ENCODE measurements at places on chromosomes 2 and 18.

DNA sequence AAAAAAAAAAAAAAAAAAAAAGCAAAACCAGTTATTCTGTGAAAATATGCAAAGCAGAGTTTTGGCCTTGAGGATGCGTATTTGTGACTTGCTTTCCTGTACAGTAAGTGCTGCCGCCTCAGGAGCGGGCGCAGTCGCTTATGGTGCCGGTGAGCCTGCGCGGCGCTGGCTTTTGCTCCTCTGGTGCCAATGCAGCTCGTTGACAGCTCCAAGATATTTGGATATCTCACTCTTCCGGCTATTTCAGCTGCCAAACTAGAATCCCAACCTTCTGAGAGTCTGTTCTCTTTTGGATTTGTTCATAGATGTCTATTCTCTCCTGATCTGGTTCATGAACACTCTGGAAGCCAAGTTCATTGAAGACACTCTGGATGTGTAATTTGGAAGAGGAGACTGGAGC lies 184.1 kb downstream of the AGAP1 start:
- DNase-seq, result no peak

- DNase-seq, result no peak
Measured at GRCh38 chr2:30897539-30897938, 90.3 kb upstream of the CAPN13 start.

- no peak for DNase-seq
Measured at GRCh38 chr2:204880928-204881327, 335.7 kb downstream of the PARD3B start.

GRCh38 chr2:209358992-209359391 lies 64.9 kb upstream of the MAP2 start:
- no peak for DNase-seq

DNA sequence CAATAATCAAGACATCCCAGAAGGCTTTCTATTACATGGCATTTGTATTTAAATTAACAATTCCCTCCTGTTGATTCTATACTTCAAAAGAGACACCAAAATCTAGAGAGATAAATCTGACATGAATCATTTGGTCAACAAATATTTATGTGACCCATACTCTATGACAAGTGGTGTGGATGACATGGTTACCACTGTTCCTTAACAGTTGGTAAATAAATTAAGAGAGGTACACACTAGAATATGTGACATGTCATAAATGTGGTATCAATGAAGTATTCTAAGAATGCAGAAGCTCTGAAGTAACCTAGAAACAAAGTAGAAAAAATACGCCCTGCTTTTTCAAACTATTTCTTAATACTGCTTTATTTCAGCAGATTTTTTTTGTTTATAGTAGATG lies 255.4 kb downstream of the EXOC6B start:
- DNase-seq, result no peak

- DNase-seq, result peak; percentile 26
Measured at GRCh38 chr18:77000527-77000926, 132.1 kb downstream of the MBP start.

- DNase-seq, result no peak
Measured at GRCh38 chr2:88027697-88028389, 11.5 kb upstream of the RNU2-63P start.

DNA sequence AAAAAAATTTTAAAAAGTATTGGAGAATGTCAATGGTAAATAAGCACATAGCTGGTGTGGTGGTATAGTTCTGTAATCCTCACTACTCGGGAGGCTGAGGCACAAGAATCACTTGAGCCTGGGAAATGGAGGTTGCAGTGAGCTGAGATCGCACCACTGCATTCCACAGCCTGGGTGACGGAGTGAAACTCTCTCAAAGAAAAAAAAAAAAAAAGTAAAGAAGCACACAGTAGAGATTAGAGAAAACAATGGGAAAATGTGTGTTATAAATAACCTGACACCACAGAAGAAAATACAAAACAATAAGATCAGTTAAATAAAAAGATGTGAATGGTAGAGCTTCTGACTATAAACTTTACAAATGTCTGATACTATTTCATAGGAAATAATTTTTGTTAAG lies 163.7 kb upstream of the WDSUB1 start:
- no peak for DNase-seq

DNA sequence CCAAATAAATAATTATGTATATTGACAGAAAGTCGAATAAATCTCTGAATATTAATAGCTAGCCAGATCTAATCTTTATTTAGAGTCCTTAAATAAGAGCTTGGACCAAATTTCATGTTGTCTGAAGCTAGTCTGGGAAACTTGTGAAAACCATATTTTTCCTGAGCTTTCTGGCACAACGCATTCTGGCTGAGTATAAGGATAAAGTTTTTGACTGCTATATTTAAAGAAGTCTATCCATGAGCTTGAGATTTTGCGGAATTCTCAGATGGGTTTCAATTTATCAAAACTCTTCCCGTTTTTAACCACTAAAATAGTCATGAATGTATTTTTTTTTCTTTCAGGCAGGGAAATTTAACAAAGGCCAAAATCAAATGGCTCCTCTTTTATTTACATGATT lies 23.8 kb downstream of the FAP start:
- DNase-seq, result no peak

DNA sequence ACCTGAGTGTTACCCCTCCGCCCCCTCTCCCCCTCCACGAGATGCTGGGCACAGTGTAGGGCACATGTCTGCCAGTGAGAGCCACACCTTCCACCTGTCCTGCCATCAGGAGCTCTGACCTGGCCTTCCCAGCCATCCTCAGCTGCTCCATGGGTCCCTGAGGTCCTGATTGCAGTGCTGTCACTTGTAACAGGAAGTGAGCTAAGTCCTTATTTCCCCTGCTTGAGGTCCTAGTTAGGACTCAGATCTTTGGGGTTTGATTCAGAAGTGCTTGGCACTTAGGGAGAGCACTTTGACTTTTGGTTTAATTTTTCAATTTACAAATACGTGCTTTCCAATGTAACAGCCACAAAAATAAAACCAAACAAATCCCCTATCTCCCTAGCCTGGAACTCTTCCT lies 125.5 kb downstream of the WDSUB1 start:
- no peak for DNase-seq

GRCh38 chr2:164069540-164069939 lies 333.7 kb upstream of the FIGN start:
- DNase-seq, result no peak

DNA sequence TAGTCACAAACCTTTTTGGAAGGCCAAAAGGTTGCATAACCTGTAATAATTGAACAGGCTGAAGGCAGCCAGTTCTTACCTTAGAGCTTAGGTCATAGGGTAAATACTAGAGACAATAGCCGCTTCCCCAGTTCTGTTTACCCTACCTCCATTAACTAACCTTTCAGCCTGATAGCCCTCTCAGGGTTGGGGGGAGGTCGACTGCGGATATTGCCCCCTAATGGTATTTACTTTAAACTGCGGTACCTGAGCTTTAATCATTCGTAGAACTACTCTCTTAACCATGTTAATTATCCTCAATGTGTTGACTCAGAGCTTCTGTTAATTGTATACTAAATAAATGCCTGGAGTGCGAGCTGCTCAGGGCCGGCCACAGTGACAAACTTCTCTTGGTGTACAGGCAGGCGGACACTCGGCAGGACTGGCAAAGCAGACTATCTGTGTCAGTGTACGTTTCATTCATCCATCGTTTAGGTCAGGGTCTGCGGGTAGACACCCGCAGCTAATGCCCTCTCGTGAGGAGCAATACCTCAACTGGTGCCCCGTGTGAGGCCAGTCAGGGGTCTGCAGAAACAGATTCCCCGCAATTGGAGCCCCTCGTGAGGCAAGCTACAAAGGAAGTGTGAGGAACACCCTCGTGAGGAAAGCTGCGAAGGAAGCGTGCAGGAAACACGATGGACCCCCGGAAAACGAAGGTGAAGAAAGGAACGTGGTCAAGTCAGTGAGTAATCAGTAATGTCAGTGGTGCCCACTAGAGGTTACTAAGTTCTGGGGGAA lies 115.3 kb upstream of the SCN7A start:
- no peak for DNase-seq

DNA sequence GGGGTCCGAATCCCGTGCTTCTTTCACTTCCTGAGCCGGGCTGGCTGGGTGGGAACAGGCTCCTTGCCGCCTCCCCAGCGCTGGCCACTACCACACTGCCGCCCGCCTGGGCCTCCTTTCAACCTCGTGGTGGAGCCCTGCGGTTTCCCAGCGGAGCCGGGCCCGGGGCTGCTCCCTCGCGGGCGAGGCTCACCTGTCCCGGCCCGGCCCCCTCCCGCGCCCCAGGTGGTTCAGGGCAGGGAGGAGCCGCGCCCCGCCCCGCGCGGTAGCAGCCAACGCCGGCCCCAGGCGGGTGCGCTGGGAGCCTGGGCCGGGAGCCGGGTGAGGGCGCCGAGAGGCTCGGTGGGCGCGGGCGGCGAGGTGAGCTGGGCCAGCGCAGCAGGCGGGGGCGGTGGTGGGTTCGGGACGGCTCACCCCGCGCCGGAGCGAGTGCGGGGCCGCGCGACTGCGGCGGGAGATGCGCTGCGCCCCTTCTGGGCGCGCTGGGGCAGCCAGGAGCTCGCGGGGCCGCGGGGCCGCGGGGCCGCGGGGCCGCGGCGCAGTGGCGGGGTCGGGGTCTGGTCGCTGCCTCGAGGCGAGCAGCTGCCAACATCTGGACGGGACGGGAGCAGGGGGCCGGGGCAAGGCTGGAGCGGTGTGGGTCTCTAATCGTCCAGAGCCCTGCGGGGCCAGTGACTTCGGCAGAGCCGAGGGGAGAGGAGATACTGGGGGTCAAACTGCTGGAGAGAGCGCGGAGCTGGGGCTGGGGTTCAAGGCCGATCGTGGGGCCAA lies at the start of gene LYPD6B:
TSS of gene LYPD6B (plus strand) at position 258 of the 771 bp plus-strand sequence. CDS start 92,250 bp downstream, outside the sequence.
- no peak for DNase-seq

- no peak for DNase-seq
Measured at GRCh38 chr18:3321133-3321812, 59.3 kb downstream of the MYL12B start.

GRCh38 chr2:136219963-136220362 lies 102.0 kb upstream of the CXCR4 start:
- DNase-seq, result no peak

DNA sequence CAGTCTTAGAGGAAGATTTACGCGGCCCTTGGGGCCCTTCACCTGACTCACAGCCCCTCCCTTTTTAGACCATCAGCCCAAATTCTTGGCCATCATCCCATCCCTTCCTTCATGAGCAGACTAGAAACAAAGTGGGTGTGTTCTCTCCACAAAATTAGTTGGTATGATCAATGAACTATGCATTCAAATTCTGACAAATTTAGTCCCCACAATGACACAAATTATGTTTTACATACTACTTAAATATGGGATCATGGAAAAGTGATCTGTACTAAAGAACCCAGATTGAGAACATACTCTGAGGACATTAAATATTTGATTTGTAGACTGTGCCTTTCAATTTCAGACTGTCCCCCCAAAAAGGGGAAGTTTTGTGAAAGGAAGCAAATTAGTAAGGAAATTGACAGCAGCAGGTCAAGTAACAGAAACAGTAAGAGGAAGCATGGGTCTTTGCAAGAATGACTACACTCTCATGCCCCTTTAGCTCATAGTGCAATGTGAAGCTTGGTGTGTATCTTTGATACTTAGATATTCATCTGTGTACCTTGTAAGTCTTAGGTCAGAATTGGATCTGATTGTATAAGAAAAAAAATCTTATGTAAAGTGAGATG lies 2.2 kb upstream of the MAPRE2 start:
- DNase-seq, result no peak

DNA sequence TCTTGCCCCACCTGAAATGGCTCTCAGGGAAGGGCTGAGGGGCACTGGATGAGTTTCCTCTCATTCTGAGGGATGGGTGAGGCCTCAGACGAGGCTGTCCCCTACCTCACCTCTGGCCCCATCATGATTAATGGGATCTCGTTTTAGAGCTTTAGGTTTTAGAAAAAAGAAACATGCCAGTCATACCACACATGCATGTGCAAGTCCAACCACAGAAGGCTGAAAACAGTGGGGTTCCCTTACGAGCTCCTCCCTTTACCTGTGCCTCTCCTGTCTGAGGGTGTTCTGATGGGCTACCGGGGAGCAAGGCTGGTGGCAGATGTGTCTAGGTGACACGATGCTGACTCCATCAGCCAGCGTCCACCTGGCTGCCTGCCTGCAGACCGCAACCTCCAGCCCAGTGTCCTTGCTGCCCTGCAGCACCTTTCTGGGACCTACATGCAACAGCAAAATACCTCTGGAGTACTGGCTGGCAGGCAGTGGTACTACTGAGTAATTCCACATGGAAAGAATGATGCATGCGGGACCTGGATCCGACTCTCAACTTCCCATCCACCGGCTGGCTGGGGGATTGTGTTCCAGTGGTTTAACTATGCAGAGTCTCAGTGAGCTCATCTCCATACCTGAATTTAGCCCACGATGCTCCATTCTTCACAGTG lies 9.1 kb upstream of the LYPD6B start:
- DNase-seq, result no peak

GRCh38 chr18:50832754-50833153 lies 12.9 kb upstream of the MRO start:
- no peak for DNase-seq

- no peak for DNase-seq
Measured at GRCh38 chr2:190023860-190024259, 38.7 kb downstream of the MSTN start.

- no peak for DNase-seq
Measured at GRCh38 chr2:147998203-147998602, 22.3 kb downstream of the ORC4 start.

DNA sequence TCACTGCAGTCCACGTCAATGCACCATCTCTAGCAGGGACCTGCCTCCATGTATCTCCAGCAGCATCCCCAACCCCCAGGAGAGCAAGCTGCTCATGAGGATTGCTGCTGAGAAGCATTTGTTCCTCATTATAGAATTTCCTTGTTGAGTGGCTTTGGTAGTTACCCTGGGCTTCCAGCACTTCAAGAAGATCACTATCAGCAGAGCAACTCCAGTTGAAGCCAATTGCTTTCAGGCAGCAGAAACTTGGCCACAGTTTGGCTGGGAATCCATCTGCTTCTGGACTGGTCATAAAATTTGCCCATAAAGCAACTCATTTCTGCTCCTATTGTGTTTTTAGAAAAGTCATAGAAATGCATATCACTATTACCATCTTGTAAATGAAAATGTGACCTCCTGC lies 17.4 kb downstream of the TRPM8 start:
- DNase-seq, result no peak

DNA sequence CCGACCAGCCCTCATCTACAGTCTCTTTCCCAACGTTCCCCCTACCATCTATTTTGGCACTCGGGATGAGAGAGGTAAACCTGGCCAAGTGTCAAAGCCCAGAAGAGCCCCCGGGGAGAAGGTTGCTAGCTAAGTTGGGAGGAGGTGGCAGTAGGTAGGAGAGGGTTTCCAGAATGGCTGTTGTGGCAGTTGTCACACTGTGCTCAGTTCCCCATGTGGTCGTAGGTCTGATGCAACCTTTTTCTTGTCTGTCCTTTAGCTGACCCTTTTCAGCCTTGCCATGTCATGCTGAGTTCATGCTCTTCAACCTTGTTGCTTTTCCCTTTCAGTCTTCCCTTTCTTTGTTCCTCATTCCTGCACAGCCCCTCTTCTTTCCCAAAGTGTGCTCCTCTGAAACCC lies 34.5 kb downstream of the TTLL4 start:
- no peak for DNase-seq

DNA sequence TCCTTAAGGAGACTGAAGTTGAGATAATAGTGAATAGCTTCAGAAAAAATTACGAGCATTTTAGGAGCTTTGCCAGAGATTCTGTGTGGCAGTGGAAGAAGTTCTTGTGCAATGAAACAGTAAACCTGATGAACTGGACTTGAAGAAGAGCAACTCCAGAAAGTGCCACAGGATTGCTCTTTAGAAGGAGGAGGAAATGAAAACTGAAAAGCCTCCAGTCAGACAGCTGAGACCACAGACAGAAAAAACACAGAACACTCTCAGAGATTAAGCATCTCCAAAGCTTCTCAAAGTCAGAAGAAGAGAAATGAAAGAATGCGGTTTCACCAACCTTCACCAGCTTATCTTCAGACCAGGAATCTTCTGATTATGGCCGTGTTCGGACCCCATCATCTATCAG lies 329.7 kb upstream of the CNTNAP5 start:
- no peak for DNase-seq

Measured in stimulated activated CD8-positive, alpha-beta memory T cell treated with anti-CD3 and anti-CD28 coated beads, Interleukin-4, amount 100 ng/mL, for 4 hours (primary cell).